ENCODE measurements at places on chromosomes 1 and 21.

DNA sequence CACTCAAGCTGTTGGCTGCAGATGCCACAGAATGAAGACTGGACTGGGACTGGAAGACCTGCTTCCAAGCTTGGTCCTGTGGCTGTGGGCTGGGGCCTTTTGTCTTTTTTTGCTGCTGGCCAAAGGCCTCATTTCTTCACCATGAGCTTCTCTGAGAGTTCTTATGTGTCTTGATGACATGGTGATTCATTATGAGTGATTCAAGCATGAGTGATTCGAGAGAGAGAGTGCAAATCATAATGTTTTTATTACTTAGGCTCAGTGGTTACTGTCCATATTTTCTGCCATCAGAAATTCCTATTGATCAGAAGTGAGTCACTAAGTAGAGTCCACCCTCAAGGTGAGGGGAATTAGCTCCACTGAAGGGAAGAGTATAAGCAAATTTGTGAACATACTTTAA is 94.0 kb downstream of the PCP4 start:
- no peak for DNase-seq

DNA sequence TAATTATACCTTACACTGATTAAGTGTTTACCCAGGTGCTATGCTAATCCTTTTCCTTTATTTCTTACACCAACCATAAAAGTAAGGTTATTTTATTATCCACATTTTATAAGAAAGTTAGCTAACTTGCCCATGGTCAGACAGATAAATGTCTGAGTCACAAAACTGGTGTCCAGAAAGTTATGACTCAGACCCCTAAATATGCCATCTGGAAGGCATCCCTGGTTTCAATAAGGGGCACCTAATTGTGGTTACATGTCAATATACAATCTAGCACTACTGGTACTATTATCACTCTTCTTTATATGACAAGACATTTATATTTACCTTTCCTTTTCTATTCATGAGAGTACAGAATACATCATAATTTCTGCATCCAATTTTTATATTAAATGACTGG is 496.5 kb upstream of the ADGRL2 start:
- DNase-seq: no peak

DNA sequence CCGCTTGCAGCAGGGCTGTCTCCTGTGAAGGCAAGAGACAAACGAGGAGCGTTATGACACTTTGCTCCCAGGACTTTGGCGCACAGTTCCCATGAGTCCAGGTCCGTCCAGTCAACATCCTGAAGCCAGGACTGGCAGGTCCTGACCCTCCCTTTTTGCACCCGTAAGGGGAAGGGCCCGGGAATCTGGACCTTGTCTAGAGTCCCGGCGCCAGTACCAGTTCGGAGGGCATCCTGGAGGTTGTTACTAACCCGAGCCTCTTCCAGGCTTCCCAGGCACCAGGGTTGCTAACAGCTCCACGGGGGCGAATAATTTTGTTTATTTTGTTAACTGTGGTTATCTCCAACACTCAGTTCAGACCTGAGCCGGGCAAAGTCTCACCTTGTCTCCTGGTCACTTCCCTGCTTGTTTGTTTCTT is 682 bp upstream of the RWDD3 start:
- no peak for DNase-seq

GRCh38 chr1:85149805-85150204 is 51.0 kb downstream of the SYDE2 start:
- DNase-seq: no peak

DNA sequence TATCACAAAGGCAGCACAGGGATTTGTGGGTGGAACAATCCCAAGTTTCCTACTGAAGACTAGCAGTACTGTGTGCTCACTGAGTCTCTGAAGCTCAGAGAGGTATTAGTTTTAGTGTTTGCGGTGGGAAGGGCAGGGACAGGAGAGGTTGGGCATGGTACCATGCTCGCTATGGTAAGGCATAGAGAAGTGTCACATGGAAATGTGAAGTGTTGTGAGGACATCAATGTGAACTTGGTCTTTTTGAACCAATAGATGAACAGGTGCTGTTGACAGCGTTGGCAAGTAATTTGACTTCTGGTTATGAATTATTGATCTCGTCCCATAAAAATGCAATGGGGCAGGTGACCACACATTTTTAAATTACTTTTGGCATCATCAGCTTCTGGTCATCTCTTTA is 55.8 kb upstream of the ADAMTS1 start:
- DNase-seq: no peak

DNA sequence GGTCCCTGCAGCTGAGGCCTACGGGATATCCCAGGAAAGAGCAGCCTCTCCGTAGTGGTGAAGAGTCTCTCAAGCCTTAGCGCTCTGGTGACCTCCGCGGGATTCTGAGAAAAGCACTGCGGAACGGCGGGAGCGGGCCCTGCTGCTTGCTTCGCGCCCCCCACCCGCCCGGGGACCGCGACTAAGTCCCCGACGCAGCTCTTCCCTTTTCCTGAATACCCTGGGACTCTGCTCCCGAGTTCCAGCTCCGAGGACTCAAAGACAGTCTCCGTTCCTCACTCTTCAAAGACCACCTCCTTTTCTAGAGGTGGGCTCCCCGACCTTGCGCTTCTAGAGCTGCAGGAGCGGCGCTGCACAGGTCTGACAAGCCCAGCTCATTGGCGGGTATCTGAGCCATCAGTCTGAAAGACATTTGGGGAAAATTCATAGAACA is 3.6 kb upstream of the PRRX1 start:
- no peak for DNase-seq

DNA sequence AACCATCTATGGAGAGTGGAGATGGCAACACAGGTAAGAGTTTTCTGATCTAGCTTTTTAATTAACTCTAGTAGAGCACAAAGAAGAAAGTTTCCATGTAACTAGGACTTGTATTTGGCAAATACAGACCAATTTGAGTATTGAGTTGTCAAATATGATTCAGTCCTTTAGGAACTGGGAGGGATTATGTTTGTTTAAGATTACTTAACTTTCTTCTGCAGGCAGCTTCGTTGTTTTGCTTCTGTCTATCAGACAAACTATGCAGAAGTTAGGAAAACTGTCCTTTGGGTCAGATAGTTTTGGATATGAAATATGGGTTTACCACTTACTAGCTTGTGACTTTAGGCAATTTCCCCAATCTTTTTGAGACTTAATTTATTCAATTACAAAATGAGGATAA is 111.8 kb downstream of the POU2F1 start:
- no peak for DNase-seq

GRCh38 chr1:151970128-151970527 is 23.5 kb downstream of the S100A10 start:
- no peak for DNase-seq

DNA sequence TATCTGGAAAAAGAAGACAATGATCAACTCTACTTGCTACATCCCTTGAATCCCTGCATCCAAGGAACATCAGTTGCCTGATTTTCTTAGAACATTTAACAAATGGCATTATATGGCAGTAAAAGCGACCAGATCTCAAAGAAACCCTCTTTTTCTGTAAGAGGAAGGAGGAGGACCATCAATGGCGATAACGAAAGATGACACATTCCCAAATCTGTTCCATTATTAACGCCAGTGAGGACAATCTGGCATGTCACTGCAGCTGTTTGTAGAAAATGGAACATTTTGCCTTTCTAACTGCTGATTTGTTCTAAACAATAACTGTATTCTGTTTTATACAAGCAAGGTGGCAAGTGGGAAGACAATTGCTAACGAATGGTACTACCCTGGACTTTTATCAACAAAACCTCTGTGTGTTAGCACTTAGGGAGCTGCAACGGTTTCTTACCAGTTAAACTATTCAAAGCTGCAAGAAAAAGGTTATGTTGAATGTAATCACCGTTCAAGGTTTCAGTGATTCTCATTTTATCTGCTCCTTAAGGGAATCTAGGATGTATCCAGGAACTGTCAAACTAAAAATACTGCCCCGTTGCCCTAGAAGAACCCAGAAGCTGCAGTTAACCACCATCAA is 251.9 kb downstream of the SDCCAG8 start:
- no peak for DNase-seq

DNA sequence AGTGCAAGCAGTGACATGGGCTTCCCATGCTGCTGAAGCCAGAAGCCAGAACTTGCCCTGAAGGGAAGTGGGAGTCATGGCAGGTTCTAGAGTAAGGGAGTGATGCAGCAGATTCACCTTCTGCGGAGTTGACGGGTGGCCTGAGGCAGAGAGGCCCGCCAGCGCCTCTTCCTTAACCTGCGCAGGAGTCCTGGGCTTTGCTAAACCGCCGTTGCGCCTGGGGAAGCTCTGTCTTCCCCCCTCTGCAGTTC is 67.3 kb downstream of the OBSCN start:
- DNase-seq: no peak

- no peak for DNase-seq
Measured at GRCh38 chr1:89706700-89707012, 73.7 kb downstream of the LRRC8C start.

- DNase-seq: no peak
Measured at GRCh38 chr1:230077011-230077410, 10.0 kb downstream of the GALNT2 start.

DNA sequence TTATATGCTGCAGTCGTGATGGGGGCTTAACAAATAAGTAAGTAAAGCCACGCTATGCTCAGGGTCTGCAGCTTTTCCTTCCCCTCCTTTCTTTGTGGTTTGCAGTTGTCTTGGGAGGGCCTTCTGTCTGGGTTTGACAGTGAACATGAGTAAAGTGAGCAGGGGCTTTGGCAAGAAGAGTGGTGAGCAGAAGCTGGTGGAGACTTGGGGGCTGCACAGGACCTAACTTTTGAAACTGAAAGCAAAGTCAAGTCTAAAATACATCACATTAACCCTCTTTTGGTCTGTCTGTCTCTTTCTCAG is 368.6 kb upstream of the VAMP3 start:
- no peak for DNase-seq

- DNase-seq: no peak
Measured at GRCh38 chr1:14930247-14930965, 223.1 kb upstream of the TMEM51 start.

GRCh38 chr1:43147625-43148327 is 24.3 kb downstream of the EBNA1BP2 start:
- no peak for DNase-seq

GRCh38 chr1:199273837-199274379 is 635.1 kb downstream of the PTPRC start:
- no peak for DNase-seq

- DNase-seq: no peak
Measured at GRCh38 chr21:44498280-44499210, 41.5 kb downstream of the KRTAP10-1 start.

DNA sequence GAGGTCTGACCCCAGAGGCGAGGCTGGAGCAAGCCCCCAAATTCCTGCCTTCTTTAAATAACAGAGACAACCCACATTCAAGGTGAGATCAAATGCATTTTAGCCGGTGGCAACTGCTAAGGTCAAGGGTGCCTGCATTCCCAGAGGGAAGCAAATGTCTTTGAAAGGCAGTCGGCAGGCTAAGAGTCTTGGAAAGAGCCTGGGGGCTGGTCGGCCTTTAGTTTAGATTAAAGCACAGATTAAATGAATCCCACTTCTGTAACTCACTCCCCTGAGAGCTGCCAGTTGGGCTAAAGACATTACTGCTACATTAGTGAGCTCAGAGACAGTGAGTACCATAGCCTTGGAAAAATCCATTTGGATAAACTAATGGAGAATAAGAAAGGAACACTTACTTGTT is 59.2 kb downstream of the HTR6 start:
- DNase-seq: no peak

- DNase-seq: no peak
Measured at GRCh38 chr1:246099570-246099969, 407.5 kb downstream of the SMYD3 start.

- DNase-seq: no peak
Measured at GRCh38 chr1:209383907-209384709, 199.4 kb upstream of the CAMK1G start.

DNA sequence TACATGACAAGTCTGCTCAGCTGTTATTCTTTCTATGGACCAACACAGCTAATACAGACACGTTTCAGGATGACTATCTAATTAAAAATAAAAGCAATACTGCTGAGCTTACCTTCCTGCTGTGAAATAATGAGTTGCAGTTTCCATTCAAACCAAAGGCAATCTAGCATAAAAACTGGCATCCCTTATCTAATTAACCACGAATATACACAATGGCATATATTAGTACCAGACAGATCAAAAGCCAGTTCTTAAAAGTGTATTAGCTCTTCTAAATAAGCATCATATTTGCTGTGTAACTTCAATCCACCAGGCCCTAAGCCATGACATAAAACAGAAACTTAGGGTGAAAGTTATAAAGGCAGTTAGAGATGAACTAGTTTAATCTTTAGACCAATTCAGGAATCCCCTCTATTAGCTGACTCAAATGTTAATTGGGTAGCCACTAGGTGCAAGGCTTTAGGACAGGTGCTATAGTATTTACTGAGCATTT is 20.6 kb downstream of the TESK2 start:
- DNase-seq: no peak

DNA sequence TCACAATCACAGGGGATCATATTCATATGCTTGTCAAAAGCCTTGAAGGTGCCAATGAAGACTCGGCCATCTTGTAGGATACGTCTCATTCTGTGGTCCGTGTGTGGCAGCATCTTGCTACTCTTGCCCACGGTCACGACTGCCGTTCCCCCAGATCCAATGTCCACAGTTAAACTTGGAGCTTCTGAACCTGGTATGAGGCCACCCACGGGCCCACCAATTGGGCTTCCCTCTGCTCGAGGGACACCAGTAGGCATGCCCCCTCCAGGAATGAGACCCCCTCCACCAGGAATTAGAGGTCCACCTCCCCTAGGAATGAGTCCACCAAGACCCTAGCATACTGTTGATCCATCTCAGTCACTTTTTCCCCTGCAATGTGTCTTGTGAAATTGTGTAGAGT is 39.6 kb downstream of the MORN1 start:
- DNase-seq: no peak

- DNase-seq: no peak
Measured at GRCh38 chr1:119611701-119612113, 36.4 kb downstream of the ZNF697 start.

DNA sequence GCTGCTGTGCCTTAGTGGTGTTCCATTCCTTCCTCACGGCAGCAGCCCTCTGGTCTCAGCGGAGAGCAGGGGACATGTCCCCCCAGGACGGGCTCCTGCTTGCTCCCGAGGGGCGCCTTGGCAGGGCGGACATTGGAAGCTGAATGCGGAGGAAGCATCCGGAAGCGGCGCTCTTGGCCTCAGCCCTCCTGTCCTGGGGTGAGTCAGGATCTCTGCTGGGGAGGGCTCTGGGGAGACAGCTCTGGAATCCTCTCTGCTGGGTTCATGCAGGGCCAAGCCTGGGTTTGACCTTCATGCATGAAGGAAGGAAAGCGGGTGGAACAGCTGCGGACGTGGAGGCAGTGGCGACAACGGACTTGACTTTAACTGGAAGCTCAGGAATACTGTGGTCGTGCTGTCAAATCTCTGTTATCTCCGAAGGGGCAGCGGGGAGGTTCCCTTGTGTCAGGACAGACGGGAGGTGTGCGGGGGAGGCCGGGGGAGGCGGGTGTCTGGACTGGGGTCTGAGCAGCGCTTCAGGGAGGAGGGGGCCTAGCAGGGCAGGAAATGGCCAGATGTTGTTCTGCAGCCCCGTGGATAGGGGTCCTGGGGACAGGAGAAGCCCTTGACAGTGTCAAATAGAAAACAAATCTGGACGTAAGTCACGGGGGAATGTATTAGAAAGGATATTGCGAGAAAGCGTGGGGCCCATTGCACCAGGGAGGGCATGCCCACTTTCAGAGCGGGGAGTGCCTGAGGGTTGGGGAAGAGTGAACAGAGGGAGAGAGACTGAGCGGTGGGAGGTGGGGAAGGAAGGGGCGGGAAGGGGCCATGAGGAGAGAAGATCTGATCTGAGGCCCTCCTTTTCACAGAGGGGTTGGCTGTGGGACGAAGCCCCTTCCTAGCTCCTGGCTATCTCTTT is 26.6 kb downstream of the CRYAA start:
- DNase-seq: no peak
